ENCODE measurements at places on chromosomes 6 and 20.

- no peaks in the 10 kb centered on the region for H3K4me1 ChIP-seq
- H3K36me3 ChIP-seq = no peaks in the 10 kb centered on the region
- no peak overlapping the region for H3K27ac ChIP-seq
- no peaks in the 10 kb centered on the region for H3K27me3 ChIP-seq
- no peak overlapping the region for H3K4me3 ChIP-seq
Observed at GRCh38 chr20:25553819-25554296, 31.5 kb downstream of the NINL start.

- peaks cover 63% of the 10 kb centered on the region for H3K4me1 ChIP-seq
- DNase-seq = peak; percentile 67
- peak overlapping the region; percentile 99 for H3K27ac ChIP-seq
- peak overlapping the region; percentile 89 for H3K4me3 ChIP-seq
- no peaks in the 10 kb centered on the region for H3K27me3 ChIP-seq
- no peaks in the 10 kb centered on the region for H3K36me3 ChIP-seq
Observed at GRCh38 chr6:37050045-37050853, 44.8 kb downstream of the FGD2 start.

DNA sequence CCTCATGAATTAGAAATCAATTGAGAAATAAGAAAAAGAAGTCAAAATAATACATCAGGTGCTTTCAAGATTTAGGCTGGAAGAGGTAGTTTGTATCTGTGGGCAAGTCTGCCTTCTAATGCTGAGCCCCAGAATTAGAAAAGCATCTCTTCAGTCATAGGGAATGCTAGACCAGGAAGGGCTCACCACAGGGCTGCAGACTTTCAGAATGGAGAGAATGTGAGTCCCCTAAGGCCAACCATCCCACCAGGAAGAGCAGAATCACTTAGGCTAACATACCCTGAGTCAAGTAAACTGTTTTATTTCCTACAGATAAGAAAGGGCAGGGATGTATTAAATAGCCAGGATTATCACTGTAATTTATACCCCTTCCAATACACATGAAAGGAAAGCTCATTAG is 510.2 kb downstream of the RNF144B start:
- H3K27ac ChIP-seq = no peak overlapping the region
- no peaks in the 10 kb centered on the region for H3K36me3 ChIP-seq
- no peaks in the 10 kb centered on the region for H3K27me3 ChIP-seq
- no peak overlapping the region for H3K4me3 ChIP-seq
- DNase-seq = no peak

GRCh38 chr6:61869632-61870400 is 416.2 kb downstream of the KHDRBS2 start:
- H3K36me3 ChIP-seq = no peaks in the 10 kb centered on the region
- no peaks in the 10 kb centered on the region for H3K27me3 ChIP-seq
- H3K4me3 ChIP-seq = no peak overlapping the region
- no peak for DNase-seq
- H3K4me1 ChIP-seq = no peaks in the 10 kb centered on the region

DNA sequence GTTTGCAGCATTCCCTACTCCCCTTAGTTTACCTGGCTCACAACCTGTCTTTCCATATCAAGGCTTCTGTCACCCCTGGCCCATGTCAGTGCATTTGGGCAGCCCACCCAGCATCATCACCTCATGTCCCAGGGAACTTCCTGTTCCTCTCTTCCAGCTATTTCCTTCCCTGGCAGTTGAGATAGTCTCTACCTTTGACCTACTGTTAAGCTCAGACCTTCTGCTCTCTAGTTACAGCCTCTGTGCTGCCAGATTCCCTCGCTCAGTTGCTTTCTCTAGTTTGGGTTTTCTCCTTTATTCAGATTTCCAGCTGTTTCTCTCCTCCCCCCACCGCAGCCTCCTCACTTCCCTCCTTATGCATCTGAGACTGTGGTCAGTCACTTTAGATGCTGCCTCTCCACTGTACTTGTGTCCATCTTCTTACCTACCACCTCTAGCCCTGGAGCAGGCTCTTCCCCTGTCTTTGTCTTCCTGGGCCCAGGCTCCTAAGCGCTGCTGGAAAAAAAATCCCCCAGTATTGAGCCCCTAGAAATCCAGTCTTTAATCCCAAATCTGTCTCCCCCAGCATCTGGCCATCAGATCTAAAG is 16.3 kb downstream of the PTPN1 start:
- peaks cover 28% of the 10 kb centered on the region for H3K36me3 ChIP-seq
- H3K4me3 ChIP-seq = no peak overlapping the region
- H3K4me1 ChIP-seq = peaks cover 33% of the 10 kb centered on the region
- no peaks in the 10 kb centered on the region for H3K27me3 ChIP-seq
- no peak for DNase-seq

DNA sequence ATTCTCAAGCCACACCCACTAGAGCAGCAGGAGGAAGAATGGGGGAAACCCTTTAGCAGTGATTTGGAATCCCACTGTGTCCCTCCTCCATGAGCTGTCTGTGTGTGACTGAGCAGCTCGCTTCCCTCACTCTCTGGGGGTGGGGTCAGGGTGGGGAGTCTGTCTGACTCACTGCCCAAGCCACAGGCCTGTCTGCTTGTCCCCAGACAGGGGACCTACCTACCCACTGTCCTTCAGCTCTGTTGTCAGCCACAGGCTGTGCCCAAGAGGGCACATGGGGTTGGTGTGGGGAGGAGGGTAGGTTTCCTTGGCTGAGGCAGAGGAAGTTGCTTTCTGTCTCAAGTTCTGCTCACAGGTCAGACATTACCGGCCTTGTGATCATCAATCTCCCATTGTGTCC is 127.0 kb downstream of the MAFB start:
- no peaks in the 10 kb centered on the region for H3K36me3 ChIP-seq
- H3K27me3 ChIP-seq = no peaks in the 10 kb centered on the region
- H3K4me1 ChIP-seq = no peaks in the 10 kb centered on the region
- no peak overlapping the region for H3K4me3 ChIP-seq

DNA sequence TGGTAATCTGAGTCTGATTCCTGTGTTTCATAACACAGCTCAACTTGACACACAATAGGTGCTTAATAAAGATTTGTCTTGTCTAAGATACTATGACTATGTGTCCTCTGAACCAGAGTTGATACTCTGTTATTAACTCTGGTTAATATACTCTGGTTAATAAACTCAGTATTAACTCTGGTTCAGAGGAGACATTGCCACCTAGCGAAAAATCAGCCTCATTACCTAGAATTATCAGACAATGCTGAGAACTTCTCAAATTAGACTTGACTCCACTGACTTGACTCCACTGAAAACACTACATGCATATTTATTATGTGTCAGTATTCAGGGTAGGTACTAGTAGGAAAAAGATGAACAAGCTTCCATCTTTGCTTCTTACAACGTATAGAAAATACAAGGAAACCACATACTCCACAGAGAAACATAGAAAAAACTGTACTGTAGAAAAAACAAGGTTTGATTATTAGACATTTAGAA is 73.9 kb downstream of the AHI1 start:
- no peak overlapping the region for H3K4me3 ChIP-seq
- peaks cover 32% of the 10 kb centered on the region for H3K4me1 ChIP-seq

- H3K36me3 ChIP-seq = no peaks in the 10 kb centered on the region
- peaks cover 42% of the 10 kb centered on the region for H3K4me1 ChIP-seq
- no peak overlapping the region for H3K4me3 ChIP-seq
- H3K27ac ChIP-seq = no peak overlapping the region
Observed at GRCh38 chr6:137744877-137745276, 122.2 kb upstream of the TNFAIP3 start.

DNA sequence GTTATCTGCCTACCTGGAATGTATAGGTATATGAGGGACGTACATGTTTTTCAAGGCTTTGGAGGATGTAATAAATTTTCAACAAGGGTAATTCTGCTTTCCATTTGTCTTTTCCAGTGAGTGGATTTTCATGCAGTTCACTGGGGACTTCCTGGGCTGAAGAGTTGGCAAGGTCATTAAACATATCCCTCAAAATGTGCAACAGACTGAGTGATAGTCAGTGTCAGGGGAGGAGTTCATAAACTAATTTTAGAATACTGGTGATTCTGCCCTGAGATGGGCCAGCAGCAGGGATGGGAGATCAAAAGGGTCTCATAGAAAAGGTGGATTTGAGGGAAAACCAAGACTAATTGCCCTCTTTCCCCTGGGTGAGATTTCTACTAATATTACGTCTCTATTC is 122.3 kb upstream of the CLDN20 start:
- H3K36me3 ChIP-seq = peaks cover 66% of the 10 kb centered on the region
- no peak for DNase-seq
- H3K27me3 ChIP-seq = no peaks in the 10 kb centered on the region
- H3K27ac ChIP-seq = peak overlapping the region; percentile 18
- no peak overlapping the region for H3K4me3 ChIP-seq

DNA sequence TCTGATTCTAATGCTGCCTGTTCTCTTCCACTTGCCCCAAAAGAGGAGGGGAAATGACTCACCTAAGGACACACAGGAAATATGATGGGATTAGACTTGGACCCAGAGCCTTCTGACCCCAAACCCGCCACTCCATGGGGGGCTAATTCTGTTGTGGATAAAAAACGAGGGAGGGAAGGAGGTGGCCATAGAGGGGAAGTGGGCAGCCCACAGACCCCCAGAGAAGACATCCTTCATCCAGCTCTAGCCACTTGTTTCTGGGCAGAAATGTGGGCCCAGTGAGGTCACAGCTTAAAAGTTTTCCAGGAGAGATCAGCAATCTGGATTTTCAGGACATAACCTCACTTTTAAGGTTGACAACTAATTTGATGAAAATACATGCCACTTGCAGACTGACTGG is 202.1 kb downstream of the ANKRD60 start:
- no peak for DNase-seq
- H3K27ac ChIP-seq = no peak overlapping the region
- H3K36me3 ChIP-seq = no peaks in the 10 kb centered on the region
- H3K27me3 ChIP-seq = peaks cover 11% of the 10 kb centered on the region
- H3K4me1 ChIP-seq = no peaks in the 10 kb centered on the region

- DNase-seq = no peak
- no peak overlapping the region for H3K4me3 ChIP-seq
- no peaks in the 10 kb centered on the region for H3K4me1 ChIP-seq
- no peaks in the 10 kb centered on the region for H3K36me3 ChIP-seq
- no peak overlapping the region for H3K27ac ChIP-seq
- H3K27me3 ChIP-seq = peaks cover 35% of the 10 kb centered on the region
Observed at GRCh38 chr20:17693444-17694001, 6.2 kb upstream of the BANF2 start.

GRCh38 chr6:49606721-49607390 is 29.8 kb downstream of the RHAG start:
- H3K36me3 ChIP-seq = no peaks in the 10 kb centered on the region
- no peak overlapping the region for H3K4me3 ChIP-seq
- H3K4me1 ChIP-seq = no peaks in the 10 kb centered on the region
- DNase-seq = no peak
- H3K27ac ChIP-seq = no peak overlapping the region

DNA sequence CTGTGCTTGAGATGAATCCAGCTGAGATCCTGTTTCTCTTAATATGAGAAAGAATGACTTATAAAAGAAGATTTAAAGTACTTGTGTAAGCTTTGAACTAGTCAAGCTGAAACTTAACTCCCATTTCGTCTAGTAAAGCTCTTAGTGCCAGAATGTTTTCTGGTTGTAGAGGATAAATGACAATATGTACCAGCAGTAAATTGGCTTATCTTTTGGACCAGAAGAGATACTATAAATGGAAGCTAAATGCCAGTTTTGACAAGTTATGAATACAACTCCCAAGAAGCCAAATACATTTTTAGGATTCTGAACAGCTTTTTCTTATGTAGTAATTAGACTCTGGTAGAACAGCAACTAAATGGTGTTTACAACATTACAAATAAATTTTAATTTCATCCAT is 608.7 kb downstream of the EYS start:
- H3K4me3 ChIP-seq = no peak overlapping the region
- no peak for DNase-seq
- no peaks in the 10 kb centered on the region for H3K36me3 ChIP-seq
- no peaks in the 10 kb centered on the region for H3K27me3 ChIP-seq
- no peaks in the 10 kb centered on the region for H3K4me1 ChIP-seq

- no peak overlapping the region for H3K4me3 ChIP-seq
- H3K36me3 ChIP-seq = no peaks in the 10 kb centered on the region
- no peaks in the 10 kb centered on the region for H3K27me3 ChIP-seq
- H3K4me1 ChIP-seq = no peaks in the 10 kb centered on the region
Observed at GRCh38 chr20:61830241-61830930, 235.3 kb downstream of the TAF4 start.
